Stimulated activated CD8-positive, alpha-beta memory T cell treated with anti-CD3 and anti-CD28 coated beads, Interleukin-4, amount 100 ng/mL, for 1 hour (primary cell): ENCODE measurements at places on chromosomes 2 and 18.
A peak's percentile ranks its signal among the peaks of the same experiment; 100 is the strongest.

- no peak for DNase-seq
These were observed 62.7 kb downstream of the COA5 start for GRCh38 chr2:98545591-98545990.

DNA sequence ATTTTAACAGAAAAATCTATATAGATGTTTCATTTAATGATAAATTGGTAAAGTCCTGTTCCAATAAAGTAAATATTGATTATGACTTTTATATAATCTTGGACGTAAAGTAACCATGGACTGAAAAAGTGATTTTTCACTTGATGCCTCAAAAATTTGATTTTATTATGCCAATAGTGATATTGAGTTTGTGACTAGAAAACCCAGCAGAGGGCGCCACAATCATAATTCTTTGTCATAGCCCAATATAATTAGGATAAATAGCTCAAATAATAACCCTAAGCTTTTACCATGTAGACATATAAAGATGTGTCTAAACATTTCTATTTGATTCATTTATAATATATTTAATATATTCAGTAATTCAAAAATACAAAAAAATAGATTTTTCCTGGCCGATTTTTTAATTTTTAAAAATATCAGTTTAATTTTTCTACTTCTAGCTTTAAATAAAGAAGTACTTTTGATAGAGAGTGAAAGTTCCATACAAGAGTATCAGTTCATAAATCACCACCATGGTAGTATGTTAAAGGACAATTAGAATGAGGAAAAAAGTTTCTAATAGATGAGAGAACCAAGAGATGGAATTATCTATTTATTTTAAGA, 30.7 kb downstream of the CAMKMT start:
- peak; percentile 0 for DNase-seq

- DNase-seq = no peak
These were observed 1935.1 kb upstream of the PIK3C3 start for GRCh38 chr18:40019797-40020392.

- no peak for DNase-seq
These were observed 37.1 kb upstream of the IKZF2 start for GRCh38 chr2:213188533-213188867.

GRCh38 chr2:81324046-81324445, 1019.5 kb upstream of the LRRTM1 start:
- DNase-seq = no peak

DNA sequence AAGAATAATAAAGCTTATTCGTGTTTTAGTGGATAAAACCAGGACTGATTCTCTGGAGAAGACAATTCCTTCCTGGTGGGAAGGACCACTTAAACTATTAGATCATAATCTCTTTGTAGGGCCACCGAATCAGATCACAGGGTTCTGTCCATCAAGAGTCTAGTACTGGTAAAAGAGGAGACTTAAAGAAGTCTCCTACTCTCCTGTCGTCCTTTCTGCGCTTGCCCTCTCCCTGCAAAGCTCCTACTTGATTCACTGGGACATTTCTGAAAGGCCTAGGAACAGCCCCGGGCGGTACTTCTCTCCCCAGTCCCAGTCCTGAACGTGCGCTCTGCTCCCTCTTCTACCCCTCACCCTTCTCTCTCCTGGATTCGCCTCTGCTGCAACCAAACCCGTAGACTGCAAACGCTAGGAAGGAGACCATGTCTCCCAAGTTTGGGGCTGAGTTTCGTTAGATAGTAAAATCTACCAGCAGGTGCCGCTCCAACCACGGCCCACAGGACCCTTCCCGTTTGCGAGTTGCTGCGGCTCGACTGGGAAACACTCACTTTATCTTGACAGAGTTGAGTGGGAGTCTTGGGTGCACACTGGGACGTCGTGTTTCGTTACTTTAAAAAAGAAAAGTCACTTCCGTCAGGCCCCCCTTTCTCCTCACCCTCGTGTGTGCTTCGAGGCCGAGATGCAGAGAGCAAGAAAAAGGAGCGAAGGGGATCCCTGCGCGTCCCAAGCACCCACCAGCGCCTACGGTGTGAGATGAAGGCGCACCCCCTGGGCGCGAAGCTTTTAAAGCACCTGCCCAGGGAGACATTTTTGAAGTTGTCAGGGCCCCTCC, 923 bp downstream of the FIGLA start:
- no peak for DNase-seq
